IPS DF 19.7 (cell line): ENCODE measurements at places on chromosomes 6 and 20.

DNA sequence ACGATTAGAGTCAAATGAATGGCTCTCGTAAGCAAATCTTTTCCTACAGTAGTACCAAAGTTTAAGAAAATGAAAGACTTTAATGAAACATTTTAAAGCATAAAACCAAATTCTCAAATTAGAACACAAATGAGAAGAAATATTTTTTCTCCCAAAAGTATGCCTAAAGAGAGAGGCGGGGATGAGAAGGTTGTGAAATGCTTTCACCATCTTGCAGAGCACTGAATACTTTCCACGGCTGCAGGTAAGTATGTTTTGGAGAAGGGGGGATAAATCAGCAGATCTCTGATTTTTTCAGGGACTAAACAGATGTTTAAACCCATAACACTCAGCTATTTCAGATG is 277.1 kb downstream of the ADGB start:
- DNase-seq: no peak

DNA sequence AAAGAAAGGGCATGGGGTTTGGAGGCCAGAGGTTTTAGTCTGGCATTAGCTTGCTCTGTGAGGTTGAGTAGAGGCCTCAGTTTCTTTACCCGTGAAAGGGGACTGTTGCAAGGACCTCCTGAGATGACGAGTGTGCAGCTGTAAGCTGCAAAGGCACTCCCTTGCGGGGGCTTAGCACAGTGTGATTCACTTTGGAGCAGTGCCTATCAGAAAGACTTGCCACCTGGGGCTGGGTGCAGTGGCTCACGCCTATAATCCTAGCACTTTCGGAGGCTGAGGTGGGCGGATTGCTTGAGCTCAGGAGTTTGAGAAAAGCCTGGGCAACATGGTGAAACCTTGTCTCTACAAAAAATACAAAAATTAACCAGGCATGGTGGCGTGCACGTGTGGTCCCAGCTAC is 7.5 kb upstream of the BAK1 start:
- no peak for DNase-seq

DNA sequence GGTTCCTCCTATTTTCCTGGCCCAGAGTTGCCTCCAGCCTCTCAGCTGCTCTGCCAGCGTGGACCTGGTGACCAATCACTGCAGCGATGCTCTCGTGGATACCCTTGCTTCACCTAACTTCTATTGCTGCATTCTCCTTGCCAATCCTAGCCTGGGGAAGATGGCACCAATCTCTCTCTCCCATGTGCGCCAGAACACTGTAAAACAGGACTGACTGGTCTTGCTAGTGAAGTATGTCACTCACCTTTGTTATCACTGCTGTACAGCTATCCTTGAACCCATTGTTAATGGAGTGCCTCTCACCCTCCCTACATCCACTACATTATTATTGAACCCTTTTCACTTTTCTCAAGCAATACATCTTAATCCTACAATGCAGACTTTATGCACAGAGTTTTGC is 80.1 kb downstream of the LYRM4 start:
- DNase-seq: no peak

- DNase-seq: no peak
Observed at GRCh38 chr6:113317891-113318574, 539.1 kb upstream of the MARCKS start.

- DNase-seq: no peak
Observed at GRCh38 chr6:3623451-3624249, 127.9 kb downstream of the PXDC1 start.

DNA sequence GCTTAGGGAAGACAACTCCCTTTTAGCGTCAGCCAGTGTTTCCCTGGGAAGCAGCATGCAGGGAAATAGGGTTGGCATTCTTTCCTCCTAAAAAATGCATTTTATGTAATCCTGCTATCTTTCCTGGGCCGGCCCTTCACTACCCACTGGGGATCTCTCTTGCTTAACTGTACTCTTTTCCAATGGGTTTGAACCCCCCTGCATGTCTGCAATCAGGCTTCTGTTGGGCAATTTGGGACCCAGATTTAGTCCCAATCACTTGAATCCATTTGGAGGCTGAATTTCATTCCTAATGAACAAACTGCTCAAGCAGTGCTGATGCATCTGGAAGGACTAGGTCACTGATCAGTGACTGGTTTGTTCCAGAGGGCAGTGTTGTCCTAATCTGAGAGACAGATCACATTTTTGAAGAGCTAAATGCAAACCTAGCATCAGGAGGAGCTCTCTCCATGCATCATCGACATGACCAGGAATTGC is 152.0 kb downstream of the TSHZ2 start:
- no peak for DNase-seq
